CD8-positive, alpha-beta T cell (primary cell): ENCODE measurements at places on chromosomes 3 and 15. TPM values are rescaled to one million over a fixed set of nuclear protein-coding genes. Genes with fewer than 3 reads are reported as not detected.

- no peak for DNase-seq
Observed at GRCh38 chr3:24683633-24684384, 189.2 kb upstream of the THRB start.

- no peak for DNase-seq
Observed at GRCh38 chr3:48039487-48040190, 23.4 kb upstream of the MAP4 start.

- no peak for DNase-seq
Observed at GRCh38 chr3:184448321-184449160, 68.7 kb downstream of the CHRD start.

SLC38A3 gene
- 4.8 TPM for total RNA-seq

- DNase-seq: no peak
Observed at GRCh38 chr15:87563869-87564268, 692.7 kb downstream of the NTRK3 start.

PLCH1 gene
- not detected for total RNA-seq

DNA sequence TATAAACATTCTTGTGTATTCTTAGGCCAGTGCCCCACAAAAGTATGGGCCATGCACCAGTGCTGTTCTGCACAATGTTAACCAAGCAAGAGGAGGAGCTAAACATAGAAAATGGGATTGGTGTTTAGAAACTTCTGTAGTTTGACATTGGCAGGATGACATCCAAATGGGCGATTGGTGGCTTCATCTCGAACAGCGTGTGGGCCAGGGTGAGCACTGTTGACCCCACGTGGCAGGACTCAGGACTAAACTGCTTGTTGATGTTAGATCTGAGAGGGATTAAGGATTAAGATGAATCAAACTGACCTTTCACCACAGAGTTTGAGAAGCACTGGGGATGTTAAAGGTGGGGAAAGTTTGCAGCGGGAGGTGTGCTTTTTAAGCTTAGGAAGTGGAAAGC, 31.9 kb downstream of the ZNF710 start:
- DNase-seq: no peak
